ENCODE measurements at places on chromosomes 13 and 19.

GRCh38 chr13:102333320-102334198, 68.3 kb downstream of the FGF14 start:
- no peak for DNase-seq

GRCh38 chr13:107690181-107690580, 525.2 kb downstream of the LIG4 start:
- no peak for DNase-seq

- DNase-seq = no peak
Observed at GRCh38 chr13:31322702-31323405, 123.1 kb downstream of the B3GLCT start.

- DNase-seq = no peak
Observed at GRCh38 chr13:33452873-33453517, 167.4 kb upstream of the STARD13 start.

GRCh38 chr13:101634142-101634541, 181.7 kb downstream of the ITGBL1 start:
- no peak for DNase-seq

DNA sequence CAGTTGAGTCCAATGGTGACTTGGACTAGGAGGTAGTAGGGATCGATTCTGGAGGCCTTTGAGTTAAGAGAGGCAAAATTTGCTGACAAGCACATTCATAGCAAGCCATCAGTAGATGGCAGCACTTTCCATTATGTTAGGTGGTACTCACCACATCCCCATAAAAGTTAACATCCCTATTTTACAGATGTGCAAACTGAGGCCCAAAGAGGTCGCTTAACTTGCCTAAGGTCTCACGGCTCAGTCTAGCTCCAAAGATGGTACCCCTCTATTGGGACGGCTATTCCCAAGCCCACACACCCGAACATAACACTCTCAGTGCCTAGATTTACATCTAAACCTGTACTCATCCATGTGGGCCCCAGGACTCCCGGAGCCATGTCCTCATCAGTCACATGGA, 21.5 kb upstream of the FOSB start:
- DNase-seq = no peak

DNA sequence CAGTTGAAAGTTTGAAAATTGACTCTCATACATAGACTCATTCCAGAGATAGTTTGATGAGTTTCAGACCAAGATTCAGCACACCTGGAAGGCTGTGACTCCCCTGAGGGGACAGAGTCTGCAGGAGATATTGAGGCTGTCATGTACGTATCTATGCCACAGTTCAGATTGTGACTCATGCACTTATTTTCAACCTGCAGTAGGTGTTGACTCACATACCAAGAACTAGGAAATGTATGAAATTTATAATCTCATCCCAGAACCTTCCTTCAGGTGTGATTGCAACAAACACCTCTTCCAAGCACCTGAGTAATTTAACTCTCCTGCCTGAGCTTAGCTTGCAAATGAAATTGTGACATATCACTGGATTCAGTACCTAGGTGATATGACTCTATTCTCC, 64.4 kb upstream of the ZNF43 start:
- no peak for DNase-seq

GRCh38 chr19:12695997-12696365, 450 bp downstream of the FBXW9 start:
- DNase-seq = no peak

- no peak for DNase-seq
Observed at GRCh38 chr19:8261881-8262280, 46.3 kb downstream of the CD320 start.

DNA sequence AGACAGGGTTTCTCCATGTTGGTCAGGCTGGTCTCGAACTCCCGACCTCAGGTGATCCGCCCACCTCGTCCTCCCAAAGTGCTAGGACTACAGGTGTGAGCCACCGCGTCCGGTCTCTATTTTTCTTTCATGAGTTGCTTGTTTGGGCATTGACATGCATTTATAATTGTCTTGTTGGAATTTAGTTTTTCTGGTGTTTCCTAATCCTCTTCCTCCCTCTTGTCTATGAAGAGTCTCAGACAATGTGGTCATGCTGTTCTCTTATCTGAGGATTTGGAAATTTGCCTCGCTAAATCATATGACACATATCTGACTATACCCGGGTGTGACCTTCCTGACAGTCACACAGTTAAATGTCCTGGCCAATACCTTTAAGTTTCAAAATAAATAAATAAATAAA, 7.4 kb upstream of the CEACAM18 start:
- DNase-seq = no peak

- DNase-seq = no peak
Observed at GRCh38 chr13:70390968-70391367, 282.7 kb upstream of the KLHL1 start.

DNA sequence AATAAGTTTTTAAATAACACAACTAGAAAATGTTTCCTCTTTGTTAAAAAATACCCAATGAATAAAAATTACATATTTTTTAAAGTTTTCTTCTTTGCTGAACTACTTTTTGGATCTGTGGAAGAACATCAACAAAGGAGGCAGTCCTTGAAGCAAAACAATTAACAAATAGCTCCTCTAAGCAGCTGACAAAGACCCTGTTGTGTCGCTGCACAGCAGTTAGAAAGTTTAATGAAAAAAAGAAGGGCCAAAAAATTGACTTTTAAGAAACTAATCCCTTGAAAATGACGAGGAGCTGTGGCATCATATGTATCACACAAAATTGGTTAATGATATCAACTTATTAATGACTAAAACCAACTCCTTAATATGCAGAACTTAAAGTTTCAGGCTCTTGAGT, 72.1 kb downstream of the SLITRK1 start:
- DNase-seq = no peak

DNA sequence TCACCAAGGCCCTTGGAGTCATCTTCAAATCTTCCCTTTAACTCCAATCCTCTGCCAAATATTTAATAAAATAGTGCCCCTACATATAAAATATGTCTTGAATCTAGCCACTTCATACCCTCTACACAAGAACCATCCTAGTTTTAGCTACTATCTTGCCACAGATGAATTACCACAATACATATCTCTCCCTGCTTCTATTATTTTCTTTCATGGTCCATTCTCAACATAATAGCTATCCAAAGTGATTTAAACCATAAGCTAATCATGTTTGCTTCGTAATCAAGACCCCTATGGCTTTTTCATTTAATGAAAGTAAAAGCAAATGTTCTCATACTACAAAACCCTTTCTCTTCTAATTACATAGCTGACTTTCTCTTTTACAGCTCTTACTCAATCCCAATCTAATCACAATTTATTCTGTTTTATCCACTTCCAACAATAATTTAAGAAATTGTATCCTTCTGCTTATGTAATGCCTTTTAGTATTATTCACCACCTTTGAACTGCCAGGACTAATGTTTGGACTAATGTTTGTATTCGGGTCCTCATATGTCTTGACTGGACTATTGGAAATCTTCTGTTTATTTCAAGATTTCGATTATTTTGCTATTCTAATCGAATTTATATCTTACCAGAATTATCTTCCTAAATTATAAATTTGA, 412.0 kb downstream of the SLITRK1 start:
- no peak for DNase-seq

GRCh38 chr13:33205804-33206221, 79.7 kb downstream of the STARD13 start:
- peak; percentile 25 for DNase-seq

DNA sequence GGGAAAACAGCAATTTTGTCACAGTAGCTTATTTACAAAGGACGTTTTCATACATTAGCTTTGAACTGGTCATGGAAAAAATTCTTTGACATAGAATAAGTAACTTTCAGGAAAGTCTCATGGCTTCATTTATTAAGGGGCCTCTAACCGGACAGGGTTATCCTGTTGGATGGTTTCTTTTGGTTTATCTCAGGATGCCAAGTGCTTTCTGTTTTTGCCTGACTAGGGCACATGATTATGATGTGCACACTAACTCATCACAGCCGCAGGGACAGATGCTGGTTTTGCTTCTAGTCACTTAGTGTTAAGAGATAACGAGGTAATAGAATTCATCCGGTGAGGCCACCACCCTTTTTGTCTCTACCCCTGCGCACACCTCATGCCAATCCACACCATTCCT, 53.0 kb downstream of the TGDS start:
- no peak for DNase-seq

- DNase-seq = no peak
Observed at GRCh38 chr19:50977626-50978025, 6.1 kb downstream of the KLK7 start.

GRCh38 chr19:38359242-38360021, 14.9 kb upstream of the PSMD8 start:
- DNase-seq = no peak

- no peak for DNase-seq
Observed at GRCh38 chr13:77416666-77417212, 89.8 kb upstream of the MYCBP2 start.

DNA sequence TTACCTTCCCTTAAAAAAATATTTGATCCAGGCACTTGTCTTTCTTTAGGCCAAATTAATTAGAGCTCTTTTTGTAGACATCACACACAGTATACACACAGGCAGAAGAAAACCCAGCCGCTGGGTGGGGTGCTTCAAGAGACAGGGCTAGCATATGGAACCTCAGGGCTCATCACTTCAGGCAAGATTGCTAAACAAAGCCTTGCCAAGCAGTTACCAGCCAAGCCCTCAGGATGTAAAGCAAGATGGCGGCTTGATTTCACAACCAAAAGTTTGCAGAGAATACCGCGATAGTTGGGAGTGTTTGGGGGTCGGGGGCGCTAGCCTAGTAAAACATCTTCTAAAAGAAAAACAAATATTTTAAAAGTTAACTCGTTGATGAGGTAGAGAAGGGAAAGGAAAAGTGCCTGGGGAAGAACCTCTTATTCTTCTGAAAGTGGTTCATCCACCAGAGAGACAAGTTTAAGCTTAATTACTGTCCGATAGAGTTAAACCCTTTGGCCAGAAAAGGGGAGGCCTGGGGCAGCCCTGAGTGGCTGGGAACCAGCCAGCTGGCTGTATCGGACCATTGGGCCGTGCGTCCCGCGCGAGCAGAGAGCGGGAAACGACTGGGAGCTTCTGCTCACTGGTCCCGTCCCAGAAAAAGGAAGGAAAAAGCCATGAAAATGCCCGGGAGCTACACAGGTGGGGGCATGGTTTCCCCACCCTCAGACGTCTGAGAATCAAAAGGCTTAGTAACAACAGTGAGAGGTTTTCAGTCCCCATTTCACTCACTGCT, 254.9 kb upstream of the PCDH20 start:
- DNase-seq = no peak

- peak; percentile 10 for DNase-seq
Observed at GRCh38 chr19:1513499-1514294, 878 bp upstream of the ADAMTSL5 start.

Data from GDM1 (cell line).